ENCODE measurements at places on chromosomes 3 and 15.
A peak's percentile ranks its signal among the peaks of the same experiment; 100 is the strongest.

DNA sequence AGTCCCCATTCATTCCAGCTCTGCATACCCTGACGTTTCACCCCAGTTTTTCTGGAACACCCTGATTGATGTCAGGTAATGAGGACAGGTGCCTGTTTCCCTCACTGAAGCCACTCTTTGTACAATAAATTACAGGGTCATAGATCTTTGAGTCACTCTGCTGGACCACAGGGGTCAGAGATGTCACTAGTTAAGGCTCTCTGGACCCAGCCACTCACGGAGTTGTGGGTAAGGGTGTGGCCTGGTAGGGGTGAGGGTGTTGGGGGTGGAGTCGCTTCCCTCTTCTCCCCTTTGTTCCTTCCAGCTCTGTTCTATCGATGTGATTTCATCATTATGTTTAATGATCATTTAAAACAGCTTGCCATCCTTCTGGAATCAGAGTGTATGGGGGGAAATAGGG is 512 bp downstream of the IQCF5 start:
- no peak for DNase-seq

GRCh38 chr3:113297841-113298240 is 86.5 kb downstream of the BOC start:
- DNase-seq, result no peak

GRCh38 chr3:150958683-150959082 is 13.8 kb downstream of the CLRN1 start:
- no peak for DNase-seq

DNA sequence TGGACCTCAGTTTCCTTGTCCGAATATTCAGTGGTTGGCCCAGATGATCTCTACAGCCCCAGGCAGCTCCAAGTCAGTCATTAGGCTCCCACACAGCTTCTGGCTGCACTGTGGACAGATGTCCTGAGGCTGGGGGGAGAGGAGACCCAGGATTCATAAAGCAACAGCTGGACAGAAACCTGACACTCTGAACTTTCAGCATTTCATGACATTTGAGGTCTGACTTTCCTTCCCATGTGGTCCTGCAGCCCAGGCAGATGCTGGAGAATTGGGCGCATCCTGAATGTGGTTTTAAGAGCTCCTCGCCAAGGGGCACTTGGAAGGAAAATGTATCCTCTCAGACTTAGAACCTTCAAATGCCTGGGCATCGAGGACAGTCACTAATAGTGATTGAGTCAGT is 307.6 kb upstream of the LRRFIP2 start:
- no peak for DNase-seq

GRCh38 chr3:152284906-152285305 is 16.2 kb downstream of the MBNL1 start:
- no peak for DNase-seq

- DNase-seq, result peak; percentile 81
Measured at GRCh38 chr3:99721633-99722007, 83.2 kb downstream of the COL8A1 start.

- DNase-seq, result peak; percentile 8
Measured at GRCh38 chr3:174397848-174398247, 461.3 kb upstream of the NAALADL2 start.

GRCh38 chr15:72135719-72136118 is 17.5 kb downstream of the SENP8 start:
- DNase-seq, result no peak

DNA sequence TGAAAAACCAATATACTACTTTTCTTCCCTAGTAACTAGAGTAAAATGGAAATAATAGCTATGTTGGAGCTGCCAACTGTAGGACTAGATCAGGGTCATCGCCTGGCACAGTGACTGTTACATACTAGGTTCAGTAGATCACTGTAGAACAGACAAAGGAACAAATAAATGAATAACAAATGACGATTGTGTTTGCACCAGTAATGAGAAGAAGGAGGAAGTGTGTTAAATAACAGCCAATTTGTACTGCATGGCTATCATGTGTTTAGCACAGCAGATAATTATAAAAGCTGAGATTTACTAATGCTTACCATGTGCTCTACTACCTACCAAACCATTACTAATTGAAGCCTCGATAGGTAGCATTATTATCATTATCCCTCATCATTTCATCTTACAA is 85.3 kb upstream of the FXR1 start:
- no peak for DNase-seq

GRCh38 chr3:39180183-39180545 is 12.2 kb downstream of the XIRP1 start:
- DNase-seq, result no peak

- no peak for DNase-seq
Measured at GRCh38 chr3:98328933-98329332, 24.7 kb upstream of the OR5K4 start.

GRCh38 chr3:149920119-149920518 is 50.6 kb downstream of the PFN2 start:
- DNase-seq, result no peak

DNA sequence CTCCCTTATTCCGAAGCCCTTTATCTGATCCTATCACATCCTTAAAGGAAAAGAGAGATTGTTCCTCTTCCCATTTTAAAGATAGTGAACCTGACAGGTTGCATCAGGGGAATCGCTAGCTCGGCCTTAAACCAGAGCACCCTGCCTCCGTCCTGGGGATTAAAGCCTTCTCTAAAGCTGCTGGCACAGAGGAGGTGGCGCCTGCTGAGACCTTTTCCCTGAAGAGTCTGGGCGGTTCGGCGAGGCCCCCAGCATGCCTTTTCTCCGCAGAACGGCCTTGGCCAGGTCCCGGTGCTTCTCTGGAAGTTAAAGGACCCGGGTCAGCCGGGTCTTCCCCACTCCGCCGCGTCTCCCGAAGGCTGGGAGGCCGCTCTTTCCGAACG is 593 bp downstream of the FAM219B start:
- DNase-seq, result no peak

DNA sequence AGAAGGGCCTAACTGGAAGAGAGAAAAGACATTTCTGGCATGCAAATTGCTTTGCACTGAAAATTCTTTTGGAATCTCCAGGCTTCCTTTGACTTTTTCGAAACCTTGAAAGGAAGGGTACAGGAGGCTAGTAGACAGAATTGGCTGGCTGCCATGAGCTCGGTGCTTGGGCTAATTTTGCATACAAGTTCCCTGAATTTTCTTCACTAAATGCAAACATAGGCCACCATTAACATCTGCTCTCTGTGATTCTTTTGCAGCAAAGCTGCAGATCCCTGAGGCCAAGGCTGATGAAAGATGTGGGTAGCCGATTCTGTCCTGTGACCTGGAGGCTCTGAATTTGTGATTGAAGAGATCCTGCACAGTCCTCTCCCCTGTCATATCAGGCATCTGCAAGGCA is 247.8 kb upstream of the MCTP2 start:
- DNase-seq, result no peak

- no peak for DNase-seq
Measured at GRCh38 chr3:34283751-34284150, 485.3 kb downstream of the PDCD6IP start.

DNA sequence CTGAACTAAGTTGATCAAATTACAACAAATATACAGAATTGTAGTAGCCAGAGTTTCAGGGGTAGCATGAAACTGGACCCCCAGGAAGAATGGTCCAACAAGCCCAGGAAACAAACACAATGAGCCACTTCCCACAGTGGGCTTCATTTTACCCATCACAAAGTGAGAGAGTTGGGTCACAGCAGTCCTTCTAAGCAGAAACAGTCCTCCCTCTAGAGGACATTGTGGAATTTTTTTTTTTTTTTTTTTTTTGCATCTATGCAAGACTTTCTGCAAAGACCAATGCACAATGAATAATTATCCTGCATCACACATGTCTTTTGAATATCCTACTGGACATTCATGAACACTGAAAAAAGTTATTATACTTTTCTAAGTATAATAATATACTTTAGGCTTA is 73.8 kb upstream of the ATP13A5 start:
- DNase-seq, result no peak

DNA sequence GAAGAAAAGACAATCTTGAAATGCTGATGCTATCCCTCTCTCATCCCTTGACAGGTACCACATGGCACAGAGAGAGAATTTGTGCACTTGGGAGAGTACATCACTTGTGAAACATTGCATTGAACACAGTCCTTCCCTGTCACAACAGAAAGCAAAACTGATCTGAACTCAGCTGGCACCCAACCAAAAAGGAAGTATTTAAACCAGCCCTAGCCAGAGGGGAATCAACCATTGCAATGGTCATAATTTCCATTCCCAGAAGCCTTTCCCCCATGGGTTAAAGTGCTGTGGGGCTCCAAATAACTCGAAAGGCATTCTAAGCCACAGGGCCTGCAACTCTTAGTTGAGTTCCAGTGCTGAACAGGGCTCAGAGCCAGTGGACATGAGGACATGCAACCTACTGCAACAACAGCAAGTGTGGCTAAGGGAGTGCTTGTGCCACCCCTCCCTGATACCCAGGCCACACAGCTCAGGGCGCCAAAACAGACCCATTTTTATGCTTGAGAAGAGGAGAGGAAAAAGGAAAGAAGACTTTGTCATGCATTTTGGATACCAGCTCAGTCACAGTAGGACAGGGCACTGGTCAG is 530.8 kb upstream of the BCHE start:
- DNase-seq, result no peak

GRCh38 chr3:128198313-128198712 is 45.0 kb downstream of the EEFSEC start:
- no peak for DNase-seq
